Lung (tissue), 17 donors: ENCODE measurements at places on chromosomes 1 and 21.

GRCh38 chr1:54337928-54338327 lies 68.3 kb downstream of the SSBP3 start:
- peak; percentile 56 for DNase-seq

GRCh38 chr1:45205910-45206721 lies at the start of gene ZSWIM5:
Gene ZSWIM5 (minus strand): TSS chr1:45206605. CDS start chr1:45206350, 255 bp downstream.
- peak; percentile 74 for DNase-seq

DNA sequence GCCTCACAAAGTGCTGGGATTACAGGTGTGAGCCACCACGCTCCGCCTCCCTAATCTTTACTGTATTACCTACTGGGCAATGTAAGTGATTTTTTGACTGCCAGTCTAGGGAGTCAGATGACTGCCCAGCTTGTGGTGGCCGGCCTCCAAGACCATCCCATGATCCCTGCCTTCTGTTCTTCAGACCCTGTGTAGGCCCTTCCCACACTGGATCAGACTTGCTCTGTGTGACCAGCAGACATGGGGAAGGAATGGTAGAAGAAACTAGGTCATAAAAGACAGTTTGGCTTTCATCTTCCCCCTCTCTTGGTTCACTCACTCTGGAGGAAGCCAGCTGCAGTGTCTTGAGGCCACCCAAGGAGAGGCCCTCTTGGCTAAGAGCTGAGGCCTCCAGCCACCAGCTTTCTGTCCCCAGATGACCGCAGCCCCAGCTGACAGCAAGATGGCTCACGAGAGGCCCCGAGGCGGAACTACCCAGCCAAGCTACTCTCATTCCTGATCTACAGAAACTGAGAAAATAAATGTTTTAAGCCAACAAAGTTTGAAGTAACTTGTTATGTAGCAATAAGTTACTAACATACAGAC lies 14.5 kb upstream of the CBR3 start:
- DNase-seq = peak; percentile 81

- DNase-seq = no peak
Observed at GRCh38 chr1:31633117-31633516, 11.6 kb downstream of the PEF1 start.

- no peak for DNase-seq
Observed at GRCh38 chr1:60678391-60678790, 404.0 kb upstream of the NFIA start.

- DNase-seq = no peak
Observed at GRCh38 chr21:36566644-36567043, 86.7 kb upstream of the CLDN14 start.

- DNase-seq = no peak
Observed at GRCh38 chr1:117336088-117336817, 31.0 kb upstream of the MAN1A2 start.

DNA sequence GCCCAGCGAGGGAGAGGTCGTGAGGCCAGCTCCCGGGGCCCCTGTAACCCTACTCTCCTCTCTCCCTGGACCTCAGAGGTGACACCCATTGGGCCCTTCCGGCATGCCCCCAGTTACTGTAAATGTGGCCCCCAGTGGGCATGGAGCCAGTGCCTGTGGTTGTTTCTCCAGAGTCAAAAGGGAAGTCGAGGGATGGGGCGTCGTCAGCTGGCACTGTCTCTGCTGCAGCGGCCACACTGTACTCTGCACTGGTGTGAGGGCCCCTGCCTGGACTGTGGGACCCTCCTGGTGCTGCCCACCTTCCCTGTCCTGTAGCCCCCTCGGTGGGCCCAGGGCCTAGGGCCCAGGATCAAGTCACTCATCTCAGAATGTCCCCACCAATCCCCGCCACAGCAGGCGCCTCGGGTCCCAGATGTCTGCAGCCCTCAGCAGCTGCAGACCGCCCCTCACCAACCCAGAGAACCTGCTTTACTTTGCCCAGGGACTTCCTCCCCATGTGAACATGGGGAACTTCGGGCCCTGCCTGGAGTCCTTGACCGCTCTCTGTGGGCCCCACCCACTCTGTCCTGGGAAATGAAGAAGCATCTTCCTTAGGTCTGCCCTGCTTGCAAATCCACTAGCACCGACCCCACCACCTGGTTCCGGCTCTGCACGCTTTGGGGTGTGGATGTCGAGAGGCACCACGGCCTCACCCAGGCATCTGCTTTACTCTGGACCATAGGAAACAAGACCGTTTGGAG lies 23.7 kb upstream of the TNFRSF1B start:
- DNase-seq = no peak

DNA sequence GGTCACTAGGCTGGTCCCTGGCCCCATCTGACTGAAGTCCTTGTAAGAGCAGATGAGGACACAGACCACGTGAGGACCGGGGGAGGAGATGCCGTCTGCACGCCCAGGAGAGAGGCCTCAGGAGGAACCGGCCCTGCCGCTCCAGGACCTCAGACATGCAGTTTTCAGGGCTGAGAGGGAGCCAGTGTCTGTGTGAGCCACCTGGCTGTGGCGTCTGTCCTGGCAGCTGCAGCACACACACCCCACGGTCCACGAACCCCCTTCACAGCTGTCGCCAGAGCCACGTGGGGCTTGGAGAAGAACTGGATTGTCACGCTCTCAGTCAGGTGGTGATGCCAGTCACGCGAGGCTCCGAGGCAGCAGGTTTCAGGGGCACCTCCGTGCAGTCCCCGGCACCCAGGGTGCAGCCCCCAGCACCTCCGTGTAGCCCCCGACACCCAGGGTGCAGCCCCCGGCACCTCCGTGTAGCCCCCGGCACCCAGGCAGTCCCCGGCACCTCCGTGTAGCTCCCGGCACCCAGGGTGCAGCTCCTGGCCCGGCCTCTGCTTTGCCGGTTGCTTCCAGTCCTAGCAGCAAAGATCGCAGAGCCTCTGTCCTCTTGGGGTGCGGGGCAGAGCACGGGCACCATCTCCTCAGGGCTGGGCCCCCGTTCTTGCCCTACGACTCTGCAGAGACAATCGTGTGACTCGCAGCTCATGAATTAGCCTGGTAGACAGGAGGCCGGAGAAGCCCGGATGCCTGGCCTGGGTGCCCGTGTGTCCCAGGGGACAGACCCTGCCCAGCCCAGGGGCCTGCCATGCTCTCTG lies 19.0 kb upstream of the SUMO3 start:
- DNase-seq = peak; percentile 46

DNA sequence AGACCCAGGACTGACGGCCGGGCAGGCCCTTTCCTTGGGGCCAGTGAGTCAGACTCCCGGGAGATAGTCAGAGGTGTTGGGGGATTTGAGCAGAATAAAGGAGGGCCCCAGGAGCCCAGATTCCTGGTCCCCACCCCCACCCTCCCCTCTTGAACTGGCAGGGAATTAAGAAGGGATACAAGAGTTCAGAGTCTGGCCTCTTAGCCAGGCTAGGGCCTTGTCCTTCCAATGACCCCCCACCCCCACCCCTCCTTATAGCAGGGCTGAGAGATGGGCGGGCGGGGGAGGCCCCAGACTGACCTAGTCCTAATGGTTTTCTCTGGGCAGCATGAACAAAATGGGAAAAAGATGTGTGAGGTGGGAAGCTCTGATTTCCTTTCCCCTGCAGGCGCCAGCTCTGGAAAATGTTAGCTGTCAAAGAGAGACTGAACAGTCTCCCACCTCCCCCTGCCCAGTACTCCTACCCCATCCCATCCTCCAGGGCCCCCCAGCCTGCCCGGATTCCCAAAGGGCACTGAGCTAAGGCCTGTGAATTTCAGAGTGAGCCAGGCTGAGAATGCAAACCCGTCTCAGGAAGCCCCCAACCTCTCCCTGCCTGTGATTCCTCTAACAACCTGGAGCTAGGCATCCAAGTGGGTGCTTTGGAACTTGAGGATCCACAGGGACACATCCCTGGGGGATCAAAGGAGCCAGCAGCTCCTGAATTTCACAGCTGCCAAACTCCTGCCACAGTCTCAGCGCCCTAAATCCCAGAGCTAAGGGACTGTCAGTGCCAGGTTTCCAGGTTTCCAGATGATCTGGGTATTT lies 5.8 kb upstream of the CRABP2 start:
- no peak for DNase-seq

DNA sequence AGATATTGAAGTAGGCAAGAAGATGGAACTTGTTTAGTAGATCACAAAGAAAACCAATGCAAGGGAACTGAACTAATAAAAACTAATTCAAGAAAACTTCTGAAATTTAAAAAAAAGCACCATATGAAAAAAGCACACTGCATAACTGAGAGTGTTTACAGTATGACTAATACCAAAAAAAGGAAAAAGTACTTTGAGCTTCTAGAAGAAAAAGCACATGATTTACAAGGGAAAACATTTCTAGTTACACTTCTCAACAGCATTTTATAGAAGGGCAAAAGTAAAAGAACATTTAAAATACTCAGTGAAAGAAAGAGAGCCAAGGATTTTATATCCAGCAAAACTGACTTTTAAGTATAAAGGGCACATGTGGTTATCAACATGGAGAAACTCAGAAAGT lies 233.6 kb downstream of the RPS6KC1 start:
- DNase-seq = no peak

- DNase-seq = peak; percentile 64
Observed at GRCh38 chr1:64033667-64034220, 169.7 kb upstream of the UBE2U start.

DNA sequence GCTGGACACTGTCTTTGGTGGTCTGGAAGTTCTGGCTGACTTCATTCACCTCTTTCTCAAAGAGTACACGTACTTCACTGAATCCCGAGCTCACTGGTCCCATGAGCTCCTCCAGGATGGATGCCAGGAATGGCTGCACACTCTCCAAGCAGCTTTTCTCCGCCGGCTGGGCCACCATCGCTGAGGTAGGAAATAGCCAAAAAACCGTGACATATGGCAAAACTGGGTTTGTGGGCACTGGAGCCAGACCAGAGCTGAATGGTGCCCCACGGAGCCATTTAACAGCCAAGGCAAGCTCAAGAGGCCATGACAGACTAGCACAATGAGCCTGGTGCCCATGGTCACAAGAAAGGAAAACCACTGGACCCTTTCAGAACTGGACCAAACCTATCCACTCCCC lies 64.0 kb upstream of the EDEM3 start:
- DNase-seq = no peak

DNA sequence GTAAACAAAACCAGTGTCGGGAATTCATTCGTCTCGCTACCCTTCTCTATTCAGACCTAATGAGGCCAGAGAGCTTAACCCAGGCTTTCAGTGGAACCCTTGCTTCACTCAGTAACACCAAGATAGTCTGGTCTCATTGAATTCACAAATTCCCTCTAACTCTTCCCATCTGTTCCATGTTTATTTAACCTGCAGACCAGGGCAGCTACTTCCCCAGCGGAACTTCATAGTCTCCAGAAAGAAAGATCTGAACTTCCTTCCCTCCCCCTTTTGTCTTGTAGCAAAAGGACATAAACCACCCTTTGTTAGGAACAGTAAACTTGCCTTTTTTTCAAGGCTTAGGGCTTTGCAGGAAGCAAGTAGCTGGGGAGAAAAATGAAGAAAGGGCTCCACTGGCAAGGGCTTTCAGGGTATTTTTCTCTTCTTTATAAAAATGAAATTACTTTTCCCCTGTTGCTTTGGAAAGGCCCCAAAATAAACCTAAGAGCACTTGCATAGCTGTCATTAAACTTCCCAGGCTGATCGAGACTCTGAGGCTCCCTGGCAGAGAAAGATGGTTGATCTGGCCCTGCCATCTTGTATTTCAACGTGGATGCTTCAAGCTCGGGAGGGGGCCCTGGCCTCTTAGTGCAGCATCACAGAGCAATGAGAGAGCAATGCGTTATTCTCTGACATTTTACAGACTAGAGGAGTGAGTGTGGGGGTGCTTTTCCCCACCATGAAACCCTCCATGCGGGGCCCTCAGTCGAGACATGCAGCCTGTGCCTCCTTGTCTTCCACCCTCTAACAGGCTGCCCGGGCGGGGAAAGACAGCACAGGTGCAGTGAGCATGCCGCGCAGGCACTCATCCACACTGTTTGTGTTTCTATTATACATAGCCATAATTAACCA lies 30.0 kb downstream of the MIS18A start:
- peak; percentile 27 for DNase-seq

GRCh38 chr21:33940164-33940880 lies 24.7 kb upstream of the ATP5PO start:
- no peak for DNase-seq

GRCh38 chr1:7584643-7585042 lies 186.5 kb upstream of the VAMP3 start:
- DNase-seq = no peak

DNA sequence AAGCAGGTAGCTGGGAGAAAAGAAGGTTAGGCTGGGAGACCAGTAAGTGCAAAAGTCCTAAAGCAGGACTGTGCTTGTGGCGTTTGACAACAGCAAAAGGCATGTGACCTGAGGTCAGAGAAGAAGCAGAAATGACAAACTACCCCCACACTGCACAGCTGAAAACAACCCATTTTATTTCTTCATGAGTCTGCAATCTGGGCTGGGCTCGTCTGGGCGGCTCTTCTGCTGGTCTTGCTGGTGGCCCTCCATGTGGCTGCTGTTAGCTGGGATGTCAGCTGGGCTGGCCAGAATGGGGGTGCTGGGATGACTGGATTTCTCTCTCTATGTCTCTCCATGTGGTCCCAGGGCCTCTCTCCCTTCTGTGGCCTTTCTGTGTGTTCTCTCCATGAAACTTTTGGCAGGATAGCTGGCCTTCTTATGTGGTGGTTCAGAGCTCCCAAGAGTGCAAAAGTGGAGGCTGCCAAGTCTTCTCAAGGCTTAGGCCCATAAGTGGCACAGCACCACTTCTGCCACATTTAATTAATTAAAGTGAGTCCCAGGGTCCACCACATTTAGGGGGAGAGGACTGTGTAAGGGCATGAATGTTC lies 128.6 kb downstream of the RIPK4 start:
- DNase-seq = no peak

DNA sequence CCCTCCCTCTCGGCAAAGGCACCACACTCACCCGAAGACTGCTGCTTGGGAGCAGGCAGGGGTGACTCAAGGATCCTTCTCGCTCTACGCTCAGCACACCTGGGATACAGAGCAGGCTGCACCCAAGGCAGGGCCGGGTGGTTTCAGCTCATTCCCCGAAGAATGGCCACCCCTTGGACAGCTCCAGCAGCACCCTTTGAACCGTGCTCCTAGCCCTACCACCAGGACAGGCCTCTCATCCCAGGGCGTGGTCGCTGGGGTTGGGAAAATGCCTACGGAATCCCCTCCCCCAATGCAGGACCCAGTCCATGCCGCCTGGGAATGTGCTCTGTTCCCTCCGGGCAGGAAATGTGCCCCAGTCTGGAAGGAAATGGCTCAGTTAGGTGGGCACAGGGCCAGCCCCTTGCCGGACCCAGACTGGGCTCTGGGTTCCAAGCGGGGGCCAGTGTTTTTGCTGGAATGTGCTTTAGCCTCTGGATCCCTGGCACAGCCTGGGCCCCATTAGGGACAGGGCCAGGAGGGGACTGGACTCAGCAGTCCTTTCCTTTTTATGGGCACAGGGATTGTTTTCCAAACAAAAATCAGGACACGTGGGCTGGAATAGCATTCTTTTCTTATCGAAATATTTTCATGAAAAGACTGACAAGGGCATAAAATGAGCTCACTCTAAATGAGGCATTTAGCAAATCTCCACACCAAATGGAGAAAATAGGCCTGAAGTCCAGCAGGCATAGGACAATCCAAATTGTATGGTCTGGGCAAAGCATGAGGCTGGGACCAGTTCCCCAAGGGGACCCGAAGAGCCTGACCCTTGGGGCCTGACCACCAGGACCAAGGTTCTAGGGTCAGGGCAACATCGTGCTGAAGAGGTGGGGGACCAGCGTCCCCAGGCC lies 7.3 kb downstream of the TMEM82 start:
- peak; percentile 61 for DNase-seq

DNA sequence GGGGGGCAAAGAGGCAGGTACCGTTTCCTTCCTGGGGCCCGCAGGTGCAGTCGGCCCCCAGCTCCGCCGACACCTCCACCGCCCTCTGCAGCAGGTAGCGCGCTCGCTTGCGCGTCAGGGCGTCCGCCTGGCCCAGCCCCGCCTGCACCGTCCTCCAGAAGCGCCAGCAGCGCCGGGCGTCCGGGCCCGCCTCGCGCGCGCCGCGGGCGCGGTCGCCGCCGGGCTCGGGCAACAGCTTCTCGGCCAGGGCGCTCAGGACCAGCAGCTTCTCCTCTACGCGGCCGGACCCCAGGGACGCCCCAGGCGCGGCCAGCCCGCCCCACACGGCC lies 863 bp downstream of the TARBP1 start:
- no peak for DNase-seq
